ENCODE measurements at places on chromosomes 1 and 21. TPM values are rescaled to one million over a fixed set of nuclear protein-coding genes. Genes with fewer than 3 reads are reported as not detected.

The RPRD2 gene
- 5.5 TPM for total RNA-seq

The ABCA4 gene
- 4.0 TPM for total RNA-seq

The TSNAX gene
- total RNA-seq = 33.0 TPM

The MRPL24 gene
- total RNA-seq = 60.2 TPM

The INAVA gene
- total RNA-seq = under 0.01 TPM
